ENCODE measurements at places on chromosomes 7 and 10. TPM values are rescaled to one million over a fixed set of nuclear protein-coding genes. Genes with fewer than 3 reads are reported as not detected.

SOSTDC1 gene
- not detected for total RNA-seq

ANKRD22 gene
- total RNA-seq, result 0.65 TPM

CLDN12 gene
- total RNA-seq, result 26.9 TPM

TRIM50 gene
- not detected for total RNA-seq

SPOCK2 gene
- 0.51 TPM for total RNA-seq

LRRN3 gene
- 0.03 TPM for total RNA-seq

SYNPO2L gene
- not detected for total RNA-seq

AGR3 gene
- total RNA-seq, result not detected

UTF1 gene
- total RNA-seq, result not detected

TSPAN33 gene
- 6.5 TPM for total RNA-seq

COL28A1 gene
- 0.60 TPM for total RNA-seq

SLC29A4 gene
- 8.9 TPM for total RNA-seq

VSTM4 gene
- 0.50 TPM for total RNA-seq

FRAT2 gene
- 7.7 TPM for total RNA-seq

ARMC3 gene
- total RNA-seq, result 1.1 TPM

SH2B2 gene
- 3.6 TPM for total RNA-seq

PSMA2 gene
- total RNA-seq, result 200 TPM

DNAAF5 gene
- total RNA-seq, result 37.4 TPM

AGBL3 gene
- 0.55 TPM for total RNA-seq

NUDT13 gene
- total RNA-seq, result 5.4 TPM

ATOH7 gene
- 0.20 TPM for total RNA-seq

GRID1 gene
- total RNA-seq, result 0.32 TPM

CELF2 gene
- 0.16 TPM for total RNA-seq

ELOVL3 gene
- total RNA-seq, result 0.28 TPM

SLC12A9 gene
- 11.1 TPM for total RNA-seq

Measured in A549 treated with GW870086 at 1 μM for 4 hours (cell line).